Activated CD4-positive, alpha-beta T cell treated with anti-CD3 and anti-CD28 coated beads for 36 hours (primary cell): ENCODE measurements at places on chromosomes 6 and 20. TPM values are rescaled to one million over a fixed set of nuclear protein-coding genes. Genes with fewer than 3 reads are reported as not detected.

CLPSL2 gene
- total RNA-seq, result not detected

ADGRF1 gene
- not detected for total RNA-seq

FABP7 gene
- not detected for total RNA-seq

RUNX2 gene
- total RNA-seq, result 18.1 TPM

GMNN gene
- total RNA-seq, result 74.0 TPM

BMP5 gene
- total RNA-seq, result not detected

ARHGAP40 gene
- not detected for total RNA-seq

CDH26 gene
- total RNA-seq, result 0.88 TPM

ACTL10 gene
- total RNA-seq, result 1.7 TPM

RPN2 gene
- total RNA-seq, result 103 TPM

GRM4 gene
- total RNA-seq, result not detected

KIFC1 gene
- total RNA-seq, result 86.0 TPM

HLA-DPA1 gene
- total RNA-seq, result 13.3 TPM

CALHM5 gene
- not detected for total RNA-seq

KCNG1 gene
- total RNA-seq, result 2.5 TPM

SENP6 gene
- 75.1 TPM for total RNA-seq

OR2H1 gene
- total RNA-seq, result not detected

FAM209B gene
- 0.43 TPM for total RNA-seq

SAMD10 gene
- 25.4 TPM for total RNA-seq

MOXD1 gene
- not detected for total RNA-seq

TMEM244 gene
- total RNA-seq, result not detected

CRISP3 gene
- total RNA-seq, result not detected

CST2 gene
- total RNA-seq, result not detected

NT5E gene
- total RNA-seq, result 4.9 TPM

ARID1B gene
- total RNA-seq, result 53.6 TPM

C6orf58 gene
- total RNA-seq, result not detected

SULF2 gene
- not detected for total RNA-seq

SASH1 gene
- 0.26 TPM for total RNA-seq

INSM1 gene
- total RNA-seq, result 6.1 TPM

SNAP91 gene
- not detected for total RNA-seq

PTGIS gene
- 0.43 TPM for total RNA-seq

C20orf141 gene
- total RNA-seq, result not detected

VNN1 gene
- total RNA-seq, result not detected

BEND6 gene
- total RNA-seq, result not detected

APOBEC2 gene
- not detected for total RNA-seq

PXDC1 gene
- 1.6 TPM for total RNA-seq

BPI gene
- not detected for total RNA-seq

NKAPL gene
- total RNA-seq, result 0.25 TPM

RIMS4 gene
- not detected for total RNA-seq

TCP11 gene
- total RNA-seq, result not detected

APMAP gene
- total RNA-seq, result 34.0 TPM

FLOT1 gene
- 155 TPM for total RNA-seq

MDFI gene
- not detected for total RNA-seq

NNAT gene
- total RNA-seq, result 0.42 TPM

RNF217 gene
- total RNA-seq, result 1.7 TPM

SCRT2 gene
- not detected for total RNA-seq

LY6G6F gene
- total RNA-seq, result not detected

EYA4 gene
- not detected for total RNA-seq

GTSF1L gene
- not detected for total RNA-seq

MRPS10 gene
- 36.2 TPM for total RNA-seq

C6orf132 gene
- total RNA-seq, result 0.14 TPM

PRKN gene
- total RNA-seq, result 0.56 TPM

DACT2 gene
- total RNA-seq, result 0.39 TPM

CHMP4B gene
- total RNA-seq, result 86.0 TPM
